ENCODE measurements at places on chromosomes 7 and 10.

DNA sequence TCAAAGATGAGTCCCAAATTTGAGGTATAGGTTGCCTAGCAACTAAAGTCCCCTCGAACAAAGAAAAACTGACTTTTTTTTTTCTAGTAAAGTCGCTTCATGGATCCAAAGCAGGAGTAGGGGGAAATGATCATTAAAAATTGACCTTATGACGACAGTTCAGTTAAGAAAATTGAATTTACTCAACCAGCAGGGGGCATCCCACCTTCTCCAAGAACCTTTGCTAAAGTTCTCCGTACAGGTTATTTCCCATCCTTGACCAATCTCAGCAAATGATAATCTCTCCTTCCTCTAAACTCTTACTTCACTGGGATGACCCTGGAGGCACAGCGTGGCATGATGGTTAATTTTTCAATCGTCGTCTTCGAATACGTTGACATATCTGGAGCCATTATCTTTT lies 228.3 kb downstream of the CALN1 start:
- no peak for DNase-seq

DNA sequence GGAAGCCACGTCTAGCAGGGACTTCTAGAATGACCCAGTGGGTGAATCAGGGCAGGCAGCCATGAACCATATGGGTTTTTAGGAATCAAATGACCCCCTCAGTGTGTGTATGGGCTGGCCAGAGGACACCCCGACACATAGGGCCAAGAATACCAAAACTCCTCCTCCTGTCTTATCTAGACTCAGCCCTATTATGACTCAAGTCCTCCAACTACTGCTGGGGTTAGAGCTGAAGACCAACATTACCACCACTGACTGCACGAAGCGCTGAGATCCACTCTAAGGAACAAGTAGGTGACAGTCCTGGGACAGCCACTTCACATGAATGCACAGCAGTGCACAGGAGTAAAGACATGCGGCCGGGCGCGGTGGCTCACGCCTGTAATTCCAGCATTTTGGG lies 11.5 kb upstream of the SVOPL start:
- no peak for DNase-seq

DNA sequence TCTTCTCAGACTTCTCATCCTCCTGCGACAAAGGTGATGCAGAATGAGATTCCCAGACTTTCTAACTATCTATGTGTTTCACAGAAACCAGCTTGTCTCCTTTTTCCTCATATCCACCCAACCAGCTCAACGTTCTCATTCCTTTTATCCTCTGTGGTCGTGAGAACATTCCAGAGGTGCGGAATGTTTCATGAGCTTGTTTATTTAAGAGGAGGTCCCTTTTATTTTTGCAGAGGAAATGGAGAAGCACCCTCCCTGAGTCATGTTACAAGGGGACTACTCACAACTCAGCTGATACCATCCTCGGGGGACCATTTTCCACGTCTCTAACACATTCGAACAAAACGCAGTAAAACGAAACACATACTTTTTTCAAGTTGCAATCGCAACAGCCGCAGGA lies 93.2 kb downstream of the ZRANB1 start:
- DNase-seq = no peak

DNA sequence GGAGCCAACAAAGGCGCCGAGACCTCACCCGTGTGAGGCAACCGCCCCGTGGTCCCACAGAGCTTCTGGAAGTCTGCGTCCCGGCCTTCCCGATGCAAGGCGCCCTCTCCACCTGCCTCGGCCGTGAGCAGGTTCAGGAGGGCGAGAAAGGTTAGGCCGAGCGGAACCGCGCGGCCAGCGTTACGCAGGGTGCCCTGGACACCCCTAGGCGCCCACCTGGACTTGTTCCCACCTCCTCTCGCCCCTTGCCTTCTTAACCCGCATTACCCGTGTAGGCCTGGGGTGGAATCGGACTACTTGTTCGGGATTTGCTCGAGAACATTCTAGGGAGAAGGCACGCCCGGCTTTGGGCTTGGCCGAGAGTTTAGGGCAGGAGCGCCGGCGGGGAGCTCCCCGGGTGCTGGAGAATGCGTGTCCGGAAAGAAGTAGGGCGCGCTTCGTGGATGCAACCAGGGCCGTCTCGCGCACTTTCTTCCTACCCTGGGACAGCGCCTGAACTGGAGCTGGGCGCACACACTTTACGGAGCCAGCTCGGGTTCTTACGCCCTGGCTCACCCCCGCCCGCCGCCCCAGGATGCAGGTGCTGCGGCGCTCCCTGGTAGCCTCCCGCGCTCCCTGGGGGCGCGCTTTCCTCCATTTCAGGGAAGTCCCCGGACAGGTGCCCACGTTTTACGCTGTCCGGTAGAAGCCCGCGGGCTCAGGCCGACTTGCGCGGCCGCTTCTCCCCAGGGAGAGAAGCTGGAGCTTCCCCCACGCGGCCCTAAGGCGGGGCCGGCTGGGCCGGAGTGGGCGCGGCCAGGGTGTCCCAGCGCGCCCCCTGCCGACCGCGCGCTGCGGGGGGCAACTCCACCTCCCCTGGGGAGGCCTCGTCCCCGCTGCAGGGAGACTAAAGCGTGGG lies 74.5 kb downstream of the INSIG1 start:
- DNase-seq = no peak

DNA sequence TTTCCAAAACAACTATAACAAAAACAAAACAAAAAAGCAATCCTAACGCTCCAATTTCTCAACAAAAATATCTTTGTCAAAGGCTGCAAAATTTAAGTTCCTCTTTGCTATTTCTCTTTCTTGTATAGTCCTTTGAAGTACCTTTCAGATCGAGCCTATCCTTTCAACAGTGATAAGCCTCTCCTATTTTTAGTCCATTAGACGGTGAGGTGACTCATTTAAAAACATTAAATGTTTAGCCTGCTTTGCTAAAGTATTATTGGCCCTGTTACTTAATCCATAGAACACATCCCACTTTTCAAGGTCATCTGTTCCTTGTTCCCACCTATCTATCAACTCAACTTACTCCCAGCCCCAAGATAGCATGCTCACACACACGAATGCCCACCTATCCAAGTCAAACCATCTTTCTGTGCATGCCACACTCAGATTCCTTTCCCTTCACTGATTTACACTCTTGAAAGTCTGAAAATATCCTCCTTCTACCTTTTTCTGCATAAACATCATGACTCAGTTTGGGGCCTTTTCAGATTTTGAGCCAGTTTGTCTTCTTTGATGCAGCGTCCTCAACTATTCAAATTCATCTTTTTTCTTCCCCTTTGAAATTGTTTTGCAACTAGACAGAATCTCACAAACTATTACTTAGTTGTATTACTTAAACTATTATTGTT lies 224.9 kb upstream of the TMEM229A start:
- no peak for DNase-seq

Data from ovary (tissue), 10 donors.